ENCODE measurements at places on chromosomes 3 and 15. TPM values are rescaled to one million over a fixed set of nuclear protein-coding genes. Genes with fewer than 3 reads are reported as not detected.

DNA sequence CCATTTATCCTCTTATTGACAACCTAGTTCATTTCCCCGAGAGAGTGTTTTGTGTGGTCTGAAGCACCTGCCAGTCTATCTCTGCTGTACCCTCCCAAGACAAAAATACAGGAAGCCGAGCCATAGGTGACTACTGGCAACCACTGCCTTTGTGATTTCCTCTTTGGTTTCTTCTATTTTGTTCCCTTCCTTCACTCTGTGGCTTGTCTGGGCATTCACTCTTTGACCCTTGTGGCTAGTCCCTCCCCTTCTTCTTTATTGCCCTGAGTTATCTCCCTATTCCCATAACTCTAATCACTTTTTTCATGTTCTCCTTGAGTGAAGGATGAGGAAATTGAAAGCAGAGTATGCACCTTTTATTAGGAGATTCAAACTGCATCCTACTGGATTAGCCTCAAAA lies at the start of gene ADGRG7:
Gene ADGRG7, plus strand, starts transcription at position 297 of the 400 bp plus-strand sequence. CDS start 256 bp downstream, outside the sequence.
- no peak for DNase-seq

- DNase-seq, result no peak
These were observed 333.5 kb upstream of the NR2E3 start for GRCh38 chr15:71476823-71477222.

SLC24A1 gene
- total RNA-seq, result 3.0 TPM

HTD2 gene
- 12.9 TPM for total RNA-seq

GRCh38 chr3:178900029-178900646 lies 171.5 kb downstream of the ZMAT3 start:
- DNase-seq, result no peak

STRC gene
- 0.24 TPM for total RNA-seq

GRCh38 chr15:86609275-86609674 lies 529.6 kb downstream of the AGBL1 start:
- DNase-seq, result no peak

ZBTB47 gene
- total RNA-seq, result 202 TPM
